ENCODE measurements at places on chromosomes 3 and 15. TPM values are rescaled to one million over a fixed set of nuclear protein-coding genes. Genes with fewer than 3 reads are reported as not detected.

- no peaks in the 10 kb centered on the region for H3K4me1 ChIP-seq
- no peaks in the 10 kb centered on the region for H3K36me3 ChIP-seq
- H3K27me3 ChIP-seq, result no peaks in the 10 kb centered on the region
- H3K27ac ChIP-seq, result no peak overlapping the region
These were observed 28.8 kb downstream of the TMED3 start for GRCh38 chr15:79339588-79340314.

GRCh38 chr3:151276687-151277042 lies 1.7 kb downstream of the P2RY14 start:
- peaks cover 14% of the 10 kb centered on the region for H3K4me1 ChIP-seq
- no peak for DNase-seq
- peak overlapping the region; percentile 65 for H3K27ac ChIP-seq

GRCh38 chr15:99054025-99054387 lies 46.4 kb upstream of the PGPEP1L start:
- no peaks in the 10 kb centered on the region for H3K27me3 ChIP-seq
- H3K4me1 ChIP-seq, result peaks cover 10% of the 10 kb centered on the region
- DNase-seq, result no peak
- H3K36me3 ChIP-seq, result no peaks in the 10 kb centered on the region

GRCh38 chr3:183253528-183254486 lies 754 bp downstream of the B3GNT5 start:
- no peaks in the 10 kb centered on the region for H3K36me3 ChIP-seq
- H3K27ac ChIP-seq, result peak overlapping the region; percentile 84

DNA sequence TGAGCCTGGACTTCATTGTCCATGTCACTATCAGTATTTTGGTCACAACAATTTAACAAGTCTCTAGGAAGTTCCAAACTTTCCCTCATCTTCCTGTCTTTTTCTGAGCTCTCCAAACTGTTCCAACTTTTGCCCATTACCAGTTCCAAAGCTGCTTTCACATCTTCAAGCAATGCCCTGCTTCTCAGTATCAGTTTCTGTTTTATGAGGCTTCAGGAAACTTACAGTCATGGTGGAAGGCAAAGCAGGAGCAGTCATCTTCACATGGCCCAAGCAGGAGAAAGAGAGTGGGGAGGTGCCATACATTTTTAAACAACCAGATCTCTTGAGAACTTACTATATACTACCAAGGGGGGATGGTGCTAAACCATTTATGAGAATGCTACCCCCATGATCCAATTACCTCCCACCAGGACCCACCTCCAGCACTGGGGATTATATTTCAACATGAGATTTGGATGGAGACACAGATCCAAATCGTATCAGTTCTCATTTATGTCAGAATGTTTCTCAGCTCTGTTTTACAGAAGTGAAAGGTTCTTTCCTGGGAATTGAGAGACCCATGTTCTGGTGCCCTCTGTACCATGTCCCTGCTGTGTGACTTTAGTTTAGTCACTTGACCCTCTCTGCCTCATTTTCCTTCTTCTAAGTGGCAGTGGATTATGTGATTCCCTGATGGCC lies 169.7 kb downstream of the PLCL2 start:
- DNase-seq, result no peak
- no peaks in the 10 kb centered on the region for H3K4me1 ChIP-seq
- H3K4me3 ChIP-seq, result no peak overlapping the region
- H3K27me3 ChIP-seq, result no peaks in the 10 kb centered on the region

DNA sequence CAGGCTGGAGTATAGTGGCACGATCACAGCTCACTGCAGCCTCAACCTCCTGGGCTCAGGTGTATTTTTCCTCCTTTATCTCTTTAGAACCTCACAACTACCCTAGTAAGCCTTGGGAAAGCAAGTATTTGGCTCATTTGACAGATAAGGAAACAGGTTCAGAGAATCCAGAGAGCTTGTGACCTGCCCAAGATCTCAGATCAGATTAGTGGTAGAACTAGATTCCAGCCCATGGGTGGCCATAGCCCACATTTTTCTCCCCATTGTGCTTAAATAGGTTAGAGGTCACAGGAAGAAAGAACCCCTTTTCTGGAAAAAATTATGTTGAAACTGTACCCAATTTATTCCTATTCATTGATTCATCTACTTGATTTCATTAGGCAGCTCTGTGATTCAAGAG lies 64.3 kb downstream of the TSC22D2 start:
- DNase-seq, result no peak
- H3K36me3 ChIP-seq, result no peaks in the 10 kb centered on the region
- no peaks in the 10 kb centered on the region for H3K27me3 ChIP-seq
- peaks cover 15% of the 10 kb centered on the region for H3K4me1 ChIP-seq
- H3K4me3 ChIP-seq, result no peak overlapping the region
- H3K27ac ChIP-seq, result no peak overlapping the region

GRCh38 chr3:111151438-111151837 lies 79.8 kb downstream of the NECTIN3 start:
- DNase-seq, result no peak
- H3K36me3 ChIP-seq, result peaks cover 22% of the 10 kb centered on the region
- peaks cover 7% of the 10 kb centered on the region for H3K4me1 ChIP-seq
- H3K27ac ChIP-seq, result no peak overlapping the region
- no peaks in the 10 kb centered on the region for H3K27me3 ChIP-seq

GRCh38 chr15:42413920-42414319 lies 54.6 kb downstream of the CAPN3 start:
- DNase-seq, result no peak
- H3K4me3 ChIP-seq, result no peak overlapping the region
- no peak overlapping the region for H3K27ac ChIP-seq
- H3K4me1 ChIP-seq, result no peaks in the 10 kb centered on the region
- H3K27me3 ChIP-seq, result no peaks in the 10 kb centered on the region

GRCh38 chr3:157939166-157939565 lies 167.1 kb downstream of the SHOX2 start:
- H3K27me3 ChIP-seq, result no peaks in the 10 kb centered on the region
- no peak overlapping the region for H3K27ac ChIP-seq
- DNase-seq, result no peak

- H3K27ac ChIP-seq, result no peak overlapping the region
- H3K4me3 ChIP-seq, result no peak overlapping the region
- no peak for DNase-seq
These were observed 389.0 kb upstream of the C2CD4B start for GRCh38 chr15:62553911-62554563.

DNA sequence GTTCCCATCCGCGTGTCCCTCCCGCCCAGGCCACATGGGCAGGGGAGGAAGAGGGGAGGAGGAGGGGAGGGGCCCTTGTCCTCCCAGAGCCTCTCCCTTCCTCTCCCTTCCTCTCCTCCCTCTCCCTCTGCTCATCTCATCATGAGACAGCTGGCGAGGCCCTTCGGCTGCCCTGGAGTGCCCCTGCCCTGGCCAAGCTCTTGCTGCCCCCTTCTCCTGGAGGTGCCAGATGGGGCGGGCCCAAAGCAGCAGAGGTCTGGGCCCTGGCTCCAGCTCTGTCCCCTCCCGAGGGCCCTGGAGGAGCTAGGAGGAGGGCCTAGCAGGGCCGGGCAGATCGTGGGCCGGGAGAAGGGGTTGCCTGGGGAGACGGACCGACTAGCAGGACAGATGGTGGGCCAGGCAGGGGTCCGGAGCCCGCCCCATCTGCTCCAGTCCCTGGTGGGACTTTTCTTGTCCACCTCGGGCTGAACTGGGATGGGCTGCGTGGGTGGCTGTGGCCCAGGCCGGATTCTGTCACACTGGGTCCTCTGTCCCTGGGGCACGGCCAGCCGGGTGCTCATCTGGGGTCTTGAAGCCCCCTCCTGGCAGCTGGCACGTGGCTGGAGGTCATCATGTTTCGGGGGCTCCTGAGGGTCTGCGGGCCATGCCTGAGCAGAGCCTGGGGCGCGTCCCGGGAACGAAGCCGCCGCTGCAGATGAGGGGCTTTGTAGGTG lies 183.4 kb downstream of the GOLGA6L6 start:
- DNase-seq, result peak; percentile 72
- H3K4me3 ChIP-seq, result no peak overlapping the region
- H3K4me1 ChIP-seq, result no peaks in the 10 kb centered on the region

DNA sequence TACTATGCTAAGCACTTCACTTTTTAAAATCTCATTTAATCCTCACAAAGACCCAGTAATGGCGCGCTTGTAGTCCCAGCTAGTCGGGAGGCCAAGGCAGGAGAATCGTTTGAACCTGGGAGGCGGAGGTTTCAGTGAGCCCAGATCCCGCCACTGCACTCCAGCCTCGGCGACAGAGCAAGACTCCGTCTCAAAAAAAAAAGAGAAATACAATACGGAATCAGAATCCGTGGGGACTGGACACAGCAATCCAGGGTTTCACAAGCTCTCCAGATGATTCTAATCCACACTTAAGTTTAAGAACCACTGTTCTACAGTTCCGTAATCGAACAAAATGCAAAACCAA lies 426 bp upstream of the SUMF1 start:
- H3K36me3 ChIP-seq, result no peaks in the 10 kb centered on the region
- H3K4me1 ChIP-seq, result no peaks in the 10 kb centered on the region
- H3K4me3 ChIP-seq, result peak overlapping the region; percentile 78
- H3K27ac ChIP-seq, result peak overlapping the region; percentile 83
- DNase-seq, result no peak

DNA sequence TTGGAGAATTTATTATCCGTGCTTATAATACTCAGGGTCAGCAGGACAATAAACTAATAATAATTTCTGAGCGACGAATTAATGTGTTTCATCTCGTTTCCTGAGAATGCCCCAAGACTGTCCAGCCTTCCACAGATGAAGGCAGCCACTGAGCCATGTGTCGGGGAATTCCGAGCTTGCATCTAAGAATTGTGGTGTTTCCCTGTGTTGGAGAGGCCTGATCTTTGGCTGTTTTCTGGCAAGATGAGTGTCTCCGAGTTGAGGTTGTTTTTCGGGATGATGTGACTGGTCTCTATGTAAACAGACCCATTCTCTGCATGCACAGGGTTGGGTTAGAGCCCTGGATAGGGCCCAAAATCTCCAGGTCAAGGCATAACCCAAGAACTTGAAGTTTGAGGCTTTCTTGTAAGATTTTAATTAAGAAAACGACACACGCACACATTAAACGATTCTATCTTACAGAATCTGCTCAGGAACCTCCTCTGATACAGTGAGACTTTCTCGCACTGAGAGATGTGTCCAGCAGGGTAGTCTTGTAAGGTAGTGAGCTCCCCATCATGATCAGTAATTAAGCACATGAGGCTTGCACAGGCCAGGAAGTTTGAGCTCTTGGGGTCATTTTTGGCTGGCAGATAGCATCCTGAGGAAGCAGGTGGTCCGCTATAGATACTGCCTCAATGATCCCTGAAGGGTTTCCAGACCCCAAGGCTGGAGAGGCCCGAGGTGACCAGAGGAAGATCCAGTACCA lies 14.4 kb downstream of the FGD5 start:
- DNase-seq, result peak; percentile 22

- no peak overlapping the region for H3K4me3 ChIP-seq
- DNase-seq, result no peak
- no peaks in the 10 kb centered on the region for H3K27me3 ChIP-seq
These were observed 9.6 kb downstream of the STARD5 start for GRCh38 chr15:81314378-81314777.

DNA sequence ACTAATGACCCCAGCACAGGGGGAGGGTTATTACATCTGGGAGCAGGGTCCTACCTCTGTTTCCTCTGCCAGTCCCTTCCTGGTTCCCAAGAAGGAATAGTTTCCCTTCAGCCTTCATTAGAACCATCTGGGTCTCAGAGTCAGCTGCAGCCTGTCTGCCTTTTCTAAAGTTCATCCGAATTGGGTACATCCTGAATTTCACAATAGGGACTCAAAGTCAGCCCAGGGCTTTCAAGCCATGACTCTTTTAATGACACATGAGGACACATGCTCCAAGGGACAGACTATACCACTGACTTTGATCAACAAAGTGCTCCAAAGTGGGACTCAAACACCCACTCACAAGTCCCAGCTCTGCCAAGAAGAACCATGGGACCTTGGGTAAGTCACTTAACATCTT lies 12.7 kb upstream of the CRABP1 start:
- DNase-seq, result no peak
- no peaks in the 10 kb centered on the region for H3K36me3 ChIP-seq
- H3K27ac ChIP-seq, result no peak overlapping the region
- no peak overlapping the region for H3K4me3 ChIP-seq
- H3K27me3 ChIP-seq, result no peaks in the 10 kb centered on the region
- H3K4me1 ChIP-seq, result no peaks in the 10 kb centered on the region

DNA sequence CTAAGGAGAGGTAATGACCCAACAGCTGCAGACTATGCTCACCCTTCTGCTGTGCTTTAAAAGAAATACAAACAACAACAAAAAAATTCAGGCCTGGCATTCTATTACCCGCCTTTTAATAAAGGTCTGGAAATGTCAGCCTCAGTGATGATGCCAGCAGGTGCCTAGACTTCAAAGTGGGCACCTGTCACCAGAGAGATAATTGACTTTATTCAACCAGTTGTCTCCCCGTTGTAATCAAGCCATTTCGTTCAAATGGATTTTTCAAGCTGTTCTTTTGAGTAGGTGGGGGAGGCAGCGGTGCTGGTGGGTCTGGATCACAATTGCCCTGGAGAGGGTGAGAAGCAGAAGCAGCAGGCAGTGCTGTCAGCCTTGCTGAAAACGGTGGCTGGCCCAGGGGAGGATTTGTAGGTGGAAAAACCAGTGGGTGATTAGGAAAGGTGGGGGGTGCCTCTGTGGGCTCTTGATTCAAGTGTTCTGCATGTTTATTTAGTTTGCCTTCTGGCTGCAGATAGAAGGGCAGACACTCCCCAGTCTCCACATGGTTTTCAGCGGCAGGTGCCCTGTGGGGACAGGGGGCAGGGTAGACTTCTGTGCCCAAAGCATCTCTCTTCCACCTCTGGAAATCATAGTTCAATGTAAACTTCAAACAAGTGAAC lies 300.2 kb upstream of the SLCO3A1 start:
- no peaks in the 10 kb centered on the region for H3K4me1 ChIP-seq
- H3K27ac ChIP-seq, result no peak overlapping the region
- no peaks in the 10 kb centered on the region for H3K36me3 ChIP-seq
- no peaks in the 10 kb centered on the region for H3K27me3 ChIP-seq
- DNase-seq, result no peak

Gene UPK1B
- total RNA-seq, result not detected

Gene SCAMP5
- total RNA-seq, result 4.6 TPM

Gene CGGBP1
- total RNA-seq, result 71.4 TPM

Gene P2RY13
- total RNA-seq, result 0.81 TPM

Gene CAPN7
- total RNA-seq, result 70.8 TPM

Gene SPINK8
- total RNA-seq, result not detected

Gene TBC1D23
- 34.9 TPM for total RNA-seq

Gene STARD9
- 45.9 TPM for total RNA-seq

Gene TTLL3
- 54.8 TPM for total RNA-seq

Gene CCR8
- total RNA-seq, result not detected

Gene CPLX3
- not detected for total RNA-seq

Gene BFSP2
- not detected for total RNA-seq

Measured in sigmoid colon (tissue), 7 donors.